ENCODE measurements at places on chromosomes 6 and 20. TPM values are rescaled to one million over a fixed set of nuclear protein-coding genes. Genes with fewer than 3 reads are reported as not detected.

- H3K4me1 ChIP-seq = no peaks in the 10 kb centered on the region
- no peak overlapping the region for H3K4me3 ChIP-seq
- H3K27ac ChIP-seq = no peak overlapping the region
- DNase-seq = no peak
Observed at GRCh38 chr20:24256307-24256706, 213.1 kb upstream of the SYNDIG1 start.

The ERVFRD-1 gene
- total RNA-seq = not detected

DNA sequence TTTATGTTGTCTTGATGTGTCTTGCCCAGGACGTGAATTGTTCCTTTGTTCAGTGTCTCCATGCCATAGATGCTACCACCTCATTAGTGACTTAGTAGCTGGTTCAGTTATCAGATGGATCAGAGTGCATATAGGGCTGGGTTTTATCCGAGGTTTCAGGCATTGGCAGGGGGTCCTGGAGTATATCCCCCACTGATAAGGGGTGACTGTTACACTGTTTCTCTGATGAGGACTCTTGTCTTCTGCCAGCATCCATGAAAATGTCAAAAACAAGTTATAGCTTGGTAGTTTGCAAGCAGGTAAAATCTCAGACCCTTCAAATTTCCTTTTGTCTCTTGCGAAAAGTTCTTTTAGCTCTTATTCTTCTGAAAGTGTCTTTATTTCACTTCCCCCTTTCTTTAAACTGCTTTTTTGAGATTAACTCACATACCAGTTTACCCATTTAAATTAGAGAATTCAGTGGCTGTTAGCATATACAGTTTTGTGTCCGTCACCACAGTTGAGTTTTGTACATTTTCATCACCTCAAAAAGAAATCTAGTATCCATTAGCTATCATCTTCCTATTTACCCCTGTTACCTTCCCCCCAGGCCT, 109.2 kb downstream of the CDYL start:
- H3K27me3 ChIP-seq = no peaks in the 10 kb centered on the region
- H3K4me1 ChIP-seq = peaks cover 13% of the 10 kb centered on the region
- no peak overlapping the region for H3K4me3 ChIP-seq

The AKAP12 gene
- 52.3 TPM for total RNA-seq

DNA sequence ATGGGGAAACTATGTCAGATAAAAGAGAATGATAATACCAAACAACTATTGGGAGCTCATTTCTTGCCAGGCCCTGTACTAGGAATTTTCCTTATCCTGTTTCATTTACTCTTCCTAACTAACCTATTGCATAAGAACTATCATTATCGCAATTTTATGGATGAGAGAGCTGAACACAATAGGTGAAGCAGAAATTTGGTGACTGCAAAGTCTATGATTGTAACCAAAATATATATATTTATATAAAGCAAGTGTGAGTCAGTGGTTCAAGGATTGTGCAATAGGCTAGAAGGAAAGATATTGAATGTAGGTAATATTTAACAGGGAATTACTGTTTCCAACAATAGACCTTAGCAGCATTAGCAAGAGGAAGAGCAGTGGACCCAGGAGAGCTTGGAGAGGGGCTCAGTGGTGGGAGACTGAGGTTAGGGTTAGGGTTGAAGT, 181.1 kb upstream of the TENT5A start:
- no peak for DNase-seq
- H3K4me3 ChIP-seq = no peak overlapping the region
- no peaks in the 10 kb centered on the region for H3K27me3 ChIP-seq

The PNRC1 gene
- 56.7 TPM for total RNA-seq

DNA sequence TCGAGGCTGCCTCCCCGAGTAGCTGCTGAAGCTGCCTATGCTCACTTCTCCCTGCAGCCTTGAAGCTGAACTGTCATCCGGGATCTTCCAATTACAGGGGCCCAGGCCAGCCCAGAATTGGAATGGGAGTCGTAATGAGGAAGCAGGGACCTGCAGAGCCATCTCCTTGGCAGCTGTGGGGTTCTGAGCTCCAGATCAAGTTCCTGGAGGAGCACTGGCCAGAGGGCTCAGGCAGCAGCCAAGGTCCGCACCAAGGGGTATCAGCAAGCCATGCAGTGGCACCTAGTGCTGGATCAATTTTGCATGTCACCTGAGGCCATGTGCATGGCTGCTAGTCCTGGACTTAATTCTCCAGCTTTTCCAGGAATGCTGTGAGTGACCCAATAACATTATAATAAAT, 163.2 kb upstream of the TSHZ2 start:
- H3K4me1 ChIP-seq = no peaks in the 10 kb centered on the region
- no peak overlapping the region for H3K27ac ChIP-seq
- H3K36me3 ChIP-seq = no peaks in the 10 kb centered on the region
- DNase-seq = peak; percentile 26

DNA sequence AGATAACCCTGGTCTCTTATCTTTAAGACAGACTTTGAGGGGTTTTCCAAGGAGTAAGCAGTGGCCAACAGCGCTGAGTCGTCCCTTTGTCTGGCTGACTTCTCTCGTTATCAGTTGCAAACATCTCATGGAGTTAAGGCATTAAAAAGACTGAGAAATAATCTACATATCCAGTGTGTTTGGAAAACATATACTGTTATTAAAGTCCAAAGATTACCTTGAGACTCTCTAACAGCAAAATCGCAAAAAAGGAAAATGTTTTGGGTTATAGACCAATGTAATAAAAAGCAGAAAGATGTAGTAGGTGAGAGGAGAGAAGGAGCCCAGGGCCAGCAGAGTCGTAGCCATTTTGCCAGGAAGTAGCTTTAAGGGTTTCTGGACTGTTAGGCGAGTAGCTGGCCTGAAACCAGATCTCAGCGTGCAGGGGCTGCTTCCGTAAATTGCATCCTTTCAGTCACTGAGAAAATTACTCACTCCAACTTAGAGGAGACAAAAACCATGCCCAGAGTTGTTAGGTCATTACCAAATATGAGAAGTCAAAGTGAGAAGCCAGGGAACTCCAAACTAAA, 24.6 kb downstream of the MYLK4 start:
- peaks cover 2% of the 10 kb centered on the region for H3K4me1 ChIP-seq
- H3K36me3 ChIP-seq = peaks cover 6% of the 10 kb centered on the region
- DNase-seq = no peak
- no peak overlapping the region for H3K27ac ChIP-seq
- no peaks in the 10 kb centered on the region for H3K27me3 ChIP-seq

- no peak overlapping the region for H3K27ac ChIP-seq
Observed at GRCh38 chr20:13554076-13554475, 84.7 kb downstream of the TASP1 start.

DNA sequence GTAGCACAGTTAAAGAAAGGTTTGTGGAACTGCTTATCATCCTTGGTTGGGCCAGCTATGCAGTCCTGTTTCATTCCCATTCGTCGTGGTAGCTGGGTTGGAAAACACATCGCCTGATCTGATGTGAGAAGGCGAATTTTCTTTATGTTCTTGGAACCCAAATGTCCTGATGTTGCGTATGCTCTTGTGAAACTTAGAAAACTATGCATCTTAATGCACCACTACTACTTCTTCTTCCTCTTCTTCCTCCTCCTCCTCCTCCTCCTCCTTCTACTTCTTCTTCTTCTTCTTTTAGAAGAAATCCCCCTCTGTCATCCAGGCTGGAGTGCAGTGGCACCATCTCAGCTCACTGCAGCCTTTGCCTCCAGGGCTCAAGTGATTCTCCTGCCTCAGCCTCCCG, 381.6 kb downstream of the UTRN start:
- DNase-seq = no peak
- peaks cover 7% of the 10 kb centered on the region for H3K4me1 ChIP-seq
- no peak overlapping the region for H3K27ac ChIP-seq
- H3K36me3 ChIP-seq = peaks cover 48% of the 10 kb centered on the region
- H3K4me3 ChIP-seq = no peak overlapping the region

The ARMC2 gene
- total RNA-seq = 3.9 TPM

GRCh38 chr6:105509506-105510331, 106.8 kb upstream of the PREP start:
- peak; percentile 41 for DNase-seq
- H3K36me3 ChIP-seq = no peaks in the 10 kb centered on the region
- H3K4me1 ChIP-seq = no peaks in the 10 kb centered on the region
- no peaks in the 10 kb centered on the region for H3K27me3 ChIP-seq
- no peak overlapping the region for H3K4me3 ChIP-seq
- no peak overlapping the region for H3K27ac ChIP-seq

DNA sequence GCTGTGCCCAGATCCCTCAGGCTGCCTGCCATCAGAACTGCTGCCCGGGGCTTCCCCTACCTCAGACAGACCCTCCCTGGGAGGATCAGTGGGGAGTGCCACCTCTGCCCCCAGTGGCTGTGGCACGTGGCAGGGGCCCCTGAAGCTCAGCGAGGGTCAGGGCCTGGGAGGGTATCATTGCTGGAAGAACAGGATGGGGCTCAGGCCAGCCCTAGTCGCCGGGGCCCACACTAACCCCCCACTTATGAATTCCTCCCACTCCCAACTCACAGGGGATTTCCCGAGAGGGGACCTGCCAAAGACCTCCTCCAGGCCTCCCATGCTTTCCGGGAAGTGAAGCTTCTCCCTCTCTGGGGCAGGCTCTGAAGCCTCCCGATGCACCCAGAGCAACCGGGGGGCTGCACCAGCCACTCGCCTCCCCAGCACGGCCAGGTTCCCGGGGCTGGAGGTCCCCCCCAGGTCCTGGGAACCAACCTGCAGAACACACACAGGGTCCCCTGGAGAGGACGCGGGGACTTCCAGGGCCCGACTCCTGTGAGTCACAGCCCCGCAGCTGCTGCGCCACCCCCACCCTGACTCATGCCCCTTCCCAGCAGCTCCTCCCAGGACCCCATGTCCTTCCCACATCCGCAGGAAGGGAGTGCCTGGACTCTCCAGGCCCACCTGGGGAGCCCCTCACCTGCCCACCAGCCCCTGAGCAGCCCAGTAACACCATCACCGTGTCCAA, 2.5 kb downstream of the TNFRSF6B start:
- H3K36me3 ChIP-seq = peaks cover 5% of the 10 kb centered on the region
- H3K27me3 ChIP-seq = no peaks in the 10 kb centered on the region
- H3K27ac ChIP-seq = no peak overlapping the region
- H3K4me3 ChIP-seq = no peak overlapping the region

GRCh38 chr20:40414843-40415615, 274.0 kb downstream of the MAFB start:
- peaks cover 6% of the 10 kb centered on the region for H3K36me3 ChIP-seq
- H3K27me3 ChIP-seq = no peaks in the 10 kb centered on the region
- H3K4me3 ChIP-seq = no peak overlapping the region
- H3K27ac ChIP-seq = no peak overlapping the region
- no peak for DNase-seq
- no peaks in the 10 kb centered on the region for H3K4me1 ChIP-seq

DNA sequence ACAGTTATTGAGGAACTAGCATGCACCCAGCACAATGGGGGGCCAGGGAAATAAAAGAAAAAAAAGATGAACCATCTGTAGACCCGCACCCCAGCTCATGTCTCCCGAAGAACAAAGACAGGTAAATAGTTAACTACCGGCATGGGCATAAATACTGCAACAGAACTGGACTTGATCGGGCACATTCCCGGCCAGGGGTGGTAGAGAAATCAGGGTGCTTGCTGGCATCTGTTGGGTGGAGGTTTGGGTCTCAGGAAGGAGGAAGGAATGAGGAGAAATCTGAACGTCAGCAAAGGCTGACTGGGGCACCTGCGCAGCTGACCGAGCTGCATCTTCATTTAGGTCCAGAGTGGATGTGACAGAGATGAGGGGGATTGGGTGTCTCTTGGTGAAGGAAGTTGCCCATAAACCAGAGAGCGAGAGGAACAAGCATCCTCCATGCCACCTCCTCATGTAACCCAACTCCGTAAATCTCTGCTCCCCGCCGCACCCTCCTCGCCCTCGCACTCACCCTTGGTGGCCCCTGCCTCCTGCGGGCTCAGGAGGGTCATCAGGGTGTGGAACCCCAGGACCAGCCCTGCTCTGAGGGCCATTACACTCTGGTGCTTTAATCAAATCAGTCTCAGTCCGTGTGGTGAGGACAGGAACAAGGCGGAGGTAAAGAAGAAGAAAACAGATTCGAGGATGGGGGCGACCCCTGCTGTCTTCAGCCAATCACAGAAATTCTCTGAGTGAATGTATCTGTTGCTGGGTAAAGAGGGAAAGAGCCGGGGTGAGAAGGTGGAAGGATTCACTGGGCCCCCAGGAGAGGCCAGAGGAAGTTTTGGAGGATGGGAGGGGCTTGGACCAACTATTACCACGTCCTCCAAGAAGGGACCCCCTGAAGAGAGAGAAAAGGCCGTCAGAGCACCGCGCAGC, at the start of gene HLA-DOA:
TSS of gene HLA-DOA (minus strand) at position 648 of the 918 bp plus-strand sequence.
- H3K36me3 ChIP-seq = peaks cover 18% of the 10 kb centered on the region
- DNase-seq = peak; percentile 95
- H3K27ac ChIP-seq = no peak within 1 kb of the TSS
- peak within 1 kb of the TSS; percentile 80 for H3K4me3 ChIP-seq

The UBD gene
- not detected for total RNA-seq

Data from H9 (cell line).